ENCODE measurements at places on chromosomes 7 and 10.

DNA sequence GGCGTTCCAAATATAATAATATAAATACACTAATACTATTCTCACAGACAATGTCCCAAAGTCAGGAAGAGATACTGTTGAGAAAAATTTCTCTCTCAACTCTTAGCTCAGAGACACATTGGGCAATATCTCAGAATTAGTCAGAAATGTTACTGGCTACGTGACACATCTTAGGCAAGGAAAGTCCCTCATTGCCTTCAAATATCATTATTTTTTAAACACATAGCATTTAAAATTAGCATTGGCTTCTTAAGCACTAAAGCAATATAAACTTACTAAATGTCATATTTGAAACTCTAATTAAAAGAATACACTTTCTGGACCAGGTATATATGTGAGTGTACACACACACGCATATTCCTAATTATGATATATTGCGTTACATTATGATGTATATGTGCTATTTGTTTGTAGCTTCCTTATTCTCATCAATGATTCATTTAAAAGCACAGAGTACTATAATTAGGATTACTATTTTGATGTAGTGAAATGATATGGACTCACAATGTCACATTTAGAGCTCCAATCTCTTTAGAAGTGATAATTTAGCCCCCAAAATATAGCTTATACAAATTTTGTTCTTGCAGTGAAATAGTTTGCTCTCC is 255.8 kb downstream of the TWIST1 start:
- no peak for DNase-seq

DNA sequence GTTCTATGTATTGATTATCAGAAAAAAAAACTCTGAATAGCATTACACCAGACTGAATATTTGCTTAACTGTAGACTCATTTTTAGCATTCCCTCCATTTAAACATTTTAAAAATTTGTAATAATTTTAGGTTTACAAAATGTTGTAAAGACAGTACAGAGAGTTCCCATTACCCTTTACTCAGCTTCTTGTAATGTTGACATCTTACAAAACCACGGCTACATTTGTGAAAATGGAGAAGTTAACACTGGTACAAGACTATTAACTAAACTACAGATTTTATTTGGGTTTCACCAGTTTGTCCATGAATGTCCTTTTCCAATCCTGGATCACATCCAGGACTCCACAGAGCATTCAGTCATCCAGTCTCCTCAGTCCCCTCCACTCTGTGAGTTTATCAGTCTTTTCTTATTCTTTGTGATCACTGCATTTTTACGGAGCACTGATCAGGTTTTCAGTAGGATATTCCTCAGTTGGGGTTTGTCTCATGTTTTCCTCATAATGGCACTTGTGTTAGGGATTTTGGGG is 130.0 kb upstream of the EEPD1 start:
- DNase-seq: no peak

- DNase-seq: no peak
These were observed 20.6 kb downstream of the SHTN1 start for GRCh38 chr10:116984202-116984990.

DNA sequence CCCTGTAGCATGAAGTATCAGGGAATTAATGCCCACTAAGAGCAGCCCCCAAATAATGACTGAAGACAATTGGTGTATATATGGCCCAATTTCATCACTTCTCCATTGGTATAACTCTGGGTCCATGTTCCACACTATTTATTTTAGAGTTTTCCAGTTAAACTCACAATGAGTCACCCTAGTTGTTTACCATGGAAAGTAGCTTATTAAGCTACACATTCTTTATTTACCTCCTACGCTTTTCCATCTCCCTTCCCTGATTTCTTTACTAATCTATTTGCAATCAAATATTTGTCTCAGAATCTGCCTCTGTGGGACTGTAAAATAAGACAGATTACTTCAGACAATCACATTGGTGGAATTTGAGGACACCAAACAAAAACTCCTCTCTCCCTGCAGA is 655.6 kb downstream of the SORCS1 start:
- no peak for DNase-seq

- no peak for DNase-seq
These were observed 757.9 kb downstream of the GRID1 start for GRCh38 chr10:85608706-85609105.

DNA sequence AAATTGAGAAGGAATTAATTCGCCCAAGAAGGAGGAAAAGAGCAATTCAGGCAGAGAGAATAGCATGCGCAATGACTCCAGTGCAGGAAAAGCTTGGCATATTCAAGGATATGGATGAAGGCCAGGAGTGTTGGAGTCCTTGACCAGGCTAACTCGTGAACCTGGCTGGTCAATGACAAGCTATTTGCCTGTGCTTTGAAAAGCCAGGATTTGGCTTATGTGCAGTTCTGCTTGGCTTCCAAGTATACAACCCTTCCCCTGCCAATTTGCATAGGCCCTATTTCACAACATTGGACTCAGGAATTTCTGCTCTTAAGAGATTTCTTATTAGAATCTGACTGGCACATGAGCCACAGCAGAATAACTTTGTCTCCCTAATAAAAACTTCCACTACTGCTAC is 72.3 kb upstream of the SP8 start:
- no peak for DNase-seq

DNA sequence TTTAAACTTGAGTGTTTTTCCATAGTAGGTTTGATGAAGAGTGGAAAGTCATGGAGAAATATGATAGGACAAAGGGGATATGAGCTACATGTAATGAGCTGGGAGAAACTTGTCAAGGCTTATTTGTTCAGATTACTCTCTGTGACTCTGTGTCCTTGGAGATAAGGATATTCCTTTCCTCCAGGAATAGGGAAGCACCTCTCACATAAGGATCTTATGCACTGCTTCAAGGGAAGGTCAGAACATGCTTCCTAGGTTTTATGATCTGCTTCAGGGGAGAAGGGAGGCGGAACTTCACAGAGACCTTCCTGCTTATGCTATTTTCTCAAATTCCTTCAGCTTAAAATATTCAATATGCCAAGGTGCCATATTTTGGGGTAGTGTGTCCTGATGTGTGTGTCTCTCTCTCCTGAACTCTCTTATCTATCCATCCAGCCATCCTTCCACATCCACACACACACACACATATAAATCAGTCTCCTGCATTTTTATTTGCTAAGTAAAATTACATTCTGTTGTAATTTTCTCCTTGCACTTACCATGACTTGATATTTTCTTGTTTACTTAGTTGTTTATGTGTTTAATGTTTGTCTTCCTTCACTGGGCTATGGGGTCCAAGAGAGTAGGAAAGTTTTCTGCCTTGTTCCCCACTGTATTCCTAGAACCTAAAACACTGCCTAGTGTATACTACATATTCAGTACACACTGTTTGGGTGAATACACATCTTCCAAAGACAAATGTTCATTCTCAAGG is 26.4 kb downstream of the ARL4A start:
- no peak for DNase-seq

GRCh38 chr7:66198469-66198868 is 6.7 kb upstream of the TPST1 start:
- DNase-seq: no peak

- no peak for DNase-seq
These were observed 46.3 kb downstream of the PHYHIPL start for GRCh38 chr10:59222788-59223187.

DNA sequence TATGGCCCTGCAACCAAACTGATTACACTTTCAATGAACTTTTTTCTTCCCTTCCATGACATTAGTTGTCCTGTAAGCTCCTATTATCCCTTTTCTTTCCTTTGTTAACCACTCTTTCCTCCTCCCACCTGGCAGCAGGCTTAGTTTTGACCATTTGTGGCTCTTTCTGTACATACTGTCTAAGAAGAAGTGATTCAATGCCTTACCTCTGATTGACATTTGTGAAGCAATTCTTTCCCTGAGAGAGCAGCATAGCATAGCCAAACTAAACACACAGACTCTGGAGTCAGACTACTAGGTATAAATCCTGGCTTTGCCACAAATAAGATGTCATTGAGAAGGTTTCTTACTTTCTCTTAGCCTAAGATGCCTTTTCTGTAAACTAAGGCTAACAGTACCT is 48.9 kb downstream of the AHR start:
- no peak for DNase-seq

DNA sequence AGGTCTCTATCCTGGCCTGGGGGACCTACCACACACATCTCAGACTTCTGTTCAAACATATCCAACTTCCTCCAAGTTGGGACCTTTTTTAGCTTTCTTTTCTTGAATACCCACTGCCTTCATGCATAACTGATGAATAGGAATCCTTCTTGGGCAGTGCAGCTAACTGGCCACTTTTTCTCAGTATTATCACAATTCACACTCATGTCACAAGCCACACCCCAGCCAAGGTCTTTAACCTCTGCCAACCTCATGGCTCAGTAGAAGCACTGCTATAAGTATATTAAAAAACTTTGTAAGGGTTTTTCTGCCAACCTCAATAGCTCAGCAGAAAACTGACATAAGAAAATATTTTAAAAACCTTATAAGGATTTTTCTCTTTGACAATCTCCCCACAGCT is 44.5 kb downstream of the HHEX start:
- no peak for DNase-seq

Measured in foreskin melanocyte (primary cell).